ENCODE measurements at places on chromosomes 3 and 15.

DNA sequence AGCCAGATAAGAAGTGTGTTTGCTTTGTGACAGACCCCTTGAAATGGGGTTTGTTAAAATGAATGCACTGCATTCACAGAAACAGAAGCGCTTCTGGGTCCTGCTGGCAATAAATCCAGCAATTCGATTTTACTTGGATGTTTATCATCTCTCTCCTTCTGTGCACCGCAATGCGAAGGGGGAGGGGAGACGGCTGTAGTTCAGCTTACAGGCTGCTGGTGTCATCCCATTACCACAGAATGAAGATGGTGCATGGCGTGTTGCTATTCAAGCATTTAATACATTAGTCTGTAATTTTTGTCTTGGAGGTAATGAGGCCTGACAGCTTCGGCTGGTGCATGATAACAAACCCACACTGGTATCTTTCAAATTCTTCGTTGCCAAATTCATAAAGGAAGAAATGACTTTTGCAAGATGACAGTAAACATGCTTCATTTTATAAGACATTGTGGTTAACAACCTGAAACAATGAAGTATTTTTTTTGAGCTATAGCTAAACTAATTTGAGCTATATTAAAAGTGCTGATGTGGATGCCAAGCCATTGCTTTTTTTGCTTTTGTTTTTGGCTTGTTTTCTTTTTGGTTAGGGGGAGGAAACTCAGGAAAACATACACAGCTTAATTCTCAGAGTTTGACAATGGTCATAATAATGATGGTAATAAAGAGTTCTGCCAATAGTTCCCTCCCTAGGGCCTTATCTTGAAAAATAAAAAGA, 418.3 kb downstream of the OTOL1 start:
- no peak for DNase-seq

GRCh38 chr3:174102866-174103265, 705.3 kb downstream of the NLGN1 start:
- no peak for DNase-seq

DNA sequence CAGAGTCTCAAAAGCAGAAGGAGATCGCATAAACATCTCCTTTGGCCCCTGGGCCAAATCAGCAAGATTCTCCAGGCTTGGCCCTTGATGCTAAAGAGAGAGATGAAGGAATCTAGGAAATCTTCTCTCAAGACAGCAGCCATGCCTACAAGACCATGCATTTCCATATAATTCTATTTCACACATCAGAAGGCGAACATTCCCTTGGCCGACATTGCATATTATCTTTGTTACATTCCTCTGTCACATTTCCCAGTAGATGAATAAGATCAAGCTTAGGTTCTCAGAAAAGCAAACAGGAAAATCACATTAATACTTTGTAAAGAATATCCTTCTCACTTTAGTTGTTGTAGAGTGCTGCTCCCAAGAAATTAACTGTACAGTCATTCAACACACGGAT, 21.3 kb downstream of the GASK1A start:
- DNase-seq = no peak

DNA sequence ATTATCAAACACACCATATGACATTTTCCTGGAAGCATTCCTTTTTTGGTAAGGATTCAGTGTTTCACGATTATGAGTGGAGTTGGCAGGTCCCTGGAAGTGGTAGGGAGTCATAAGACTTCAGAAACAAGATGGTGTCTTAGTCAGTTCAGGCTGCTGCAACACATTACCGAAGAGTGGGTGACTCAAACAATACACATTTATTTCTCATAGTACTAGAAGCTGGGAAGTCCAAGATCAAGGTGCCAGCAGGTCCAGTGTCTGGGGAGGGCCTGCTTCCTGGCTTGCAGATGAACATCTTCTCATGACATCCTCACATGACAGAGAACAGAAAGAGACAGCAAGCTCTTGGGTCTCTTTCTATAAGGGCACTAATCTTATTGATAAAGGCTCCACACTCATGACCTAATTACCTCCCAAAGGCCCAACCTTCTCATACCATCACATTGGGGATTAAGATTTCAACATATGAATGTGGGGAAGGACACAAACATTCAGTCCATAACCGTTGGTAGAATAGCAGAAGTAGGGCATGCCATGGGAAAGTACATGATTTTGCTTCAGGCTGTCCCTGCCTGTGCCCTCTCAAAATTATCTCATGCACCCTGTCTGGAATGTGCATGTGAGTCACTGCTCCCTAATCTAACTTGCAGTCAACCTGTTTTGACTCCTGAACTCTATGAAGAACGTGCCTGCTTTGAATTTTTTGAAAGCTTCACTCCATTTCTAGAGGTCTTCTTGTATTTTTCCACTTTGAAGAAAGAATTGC, 72.5 kb downstream of the GTPBP8 start:
- DNase-seq = peak; percentile 86

DNA sequence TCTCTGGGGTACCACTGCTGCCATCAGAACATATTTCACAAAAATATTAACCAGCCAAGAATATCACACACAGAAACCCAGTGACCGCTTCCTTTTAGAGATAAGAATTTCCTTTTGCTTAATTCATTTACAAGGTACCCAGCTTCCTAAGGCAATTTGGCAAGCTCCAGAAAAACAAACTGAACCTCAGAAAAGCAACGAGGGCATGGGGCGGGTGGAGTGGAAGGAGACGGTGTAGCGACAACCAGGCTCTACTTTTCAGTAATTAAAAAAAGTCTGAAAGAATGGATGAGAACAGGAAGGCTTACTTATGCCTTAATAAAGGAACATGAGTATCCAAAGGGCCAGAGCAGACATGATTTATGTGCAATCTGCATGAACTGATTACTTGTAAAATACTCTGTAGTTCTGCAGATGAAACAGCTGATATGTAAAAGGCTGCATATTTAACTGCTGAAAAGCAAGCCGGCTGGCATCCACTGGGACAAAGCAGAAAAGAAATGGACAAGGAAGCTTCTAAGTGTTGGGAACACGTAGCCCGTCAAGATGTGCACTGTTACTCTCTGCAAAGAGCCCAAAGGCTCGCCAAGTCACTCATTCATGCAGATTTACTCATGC, 18.6 kb downstream of the RFTN1 start:
- no peak for DNase-seq

DNA sequence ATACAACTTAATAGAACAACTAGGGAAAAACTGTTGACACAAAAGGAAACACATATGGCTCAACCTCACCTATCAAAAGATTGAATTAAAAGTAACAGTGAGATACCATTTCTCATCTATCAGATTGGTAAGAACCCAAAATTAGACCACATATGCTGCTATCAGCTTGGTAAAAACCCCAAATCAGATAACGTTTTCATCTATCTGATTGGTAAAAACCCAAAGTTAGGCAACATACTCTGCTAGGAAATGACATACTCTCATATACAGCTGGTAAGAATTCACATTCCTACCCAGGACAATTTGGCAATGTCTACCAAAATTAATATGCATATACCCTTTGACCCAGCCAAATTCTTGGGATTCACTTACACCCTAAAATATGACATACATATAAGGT, 26.3 kb downstream of the NRG4 start:
- no peak for DNase-seq

- no peak for DNase-seq
Observed at GRCh38 chr3:45841420-45841756, 531 bp downstream of the LZTFL1 start.

GRCh38 chr3:70488131-70488530, 175.7 kb upstream of the MDFIC2 start:
- no peak for DNase-seq

GRCh38 chr15:47439146-47440111, 277.9 kb upstream of the SEMA6D start:
- no peak for DNase-seq

- DNase-seq = no peak
Observed at GRCh38 chr3:71415681-71416122, 167.8 kb downstream of the FOXP1 start.

GRCh38 chr15:42819786-42820185, 82.9 kb upstream of the CDAN1 start:
- no peak for DNase-seq

GRCh38 chr3:127955728-127956127, 40.7 kb downstream of the KBTBD12 start:
- DNase-seq = no peak

DNA sequence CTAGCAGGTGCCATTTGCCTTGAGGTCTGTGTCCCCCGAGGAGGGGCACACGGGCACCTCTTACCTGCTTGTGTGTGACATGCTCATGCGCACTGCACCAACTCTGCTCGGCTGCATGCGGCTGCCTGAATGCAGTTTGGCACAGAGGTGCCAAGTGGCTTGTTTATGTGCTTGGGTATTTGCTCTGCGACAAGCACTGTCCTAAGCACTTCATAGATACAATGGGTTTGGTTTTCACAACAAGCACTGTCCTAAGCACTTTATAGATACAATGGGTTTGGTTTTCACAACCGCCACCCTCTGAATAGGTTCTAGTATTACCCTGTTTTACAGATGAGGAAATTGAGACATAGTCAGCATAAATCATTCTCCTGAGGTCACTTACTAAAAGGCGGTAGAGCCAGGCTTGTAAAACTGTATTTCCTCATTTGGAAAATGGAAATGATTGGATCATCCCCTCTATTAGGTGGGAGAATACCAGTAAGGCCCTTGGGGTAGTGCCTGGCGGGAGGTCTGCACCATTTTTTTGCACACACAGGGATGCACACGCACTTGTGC, 487 bp downstream of the ITIH4 start:
- DNase-seq = no peak

- DNase-seq = peak; percentile 88
Observed at GRCh38 chr3:58216496-58217195, 5.9 kb upstream of the DNASE1L3 start.

DNA sequence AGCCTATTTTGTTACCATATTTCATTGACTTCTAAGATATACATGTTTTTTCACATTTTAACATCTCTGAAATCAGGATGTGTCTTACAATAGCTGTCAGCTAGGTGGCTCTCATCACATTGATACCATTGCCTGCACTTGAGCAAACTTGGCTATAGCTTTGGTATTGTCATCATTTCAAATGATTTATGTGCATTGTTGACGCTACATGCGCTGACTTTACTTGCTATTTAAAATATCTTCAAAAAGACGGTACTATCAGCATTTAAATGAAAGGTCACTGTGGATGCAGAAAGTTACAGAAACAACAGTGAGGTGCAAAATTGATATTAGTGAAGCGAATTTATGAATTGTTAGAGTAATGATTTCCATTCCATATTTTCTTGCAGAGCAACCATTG, 54.0 kb upstream of the ABHD2 start:
- DNase-seq = no peak

DNA sequence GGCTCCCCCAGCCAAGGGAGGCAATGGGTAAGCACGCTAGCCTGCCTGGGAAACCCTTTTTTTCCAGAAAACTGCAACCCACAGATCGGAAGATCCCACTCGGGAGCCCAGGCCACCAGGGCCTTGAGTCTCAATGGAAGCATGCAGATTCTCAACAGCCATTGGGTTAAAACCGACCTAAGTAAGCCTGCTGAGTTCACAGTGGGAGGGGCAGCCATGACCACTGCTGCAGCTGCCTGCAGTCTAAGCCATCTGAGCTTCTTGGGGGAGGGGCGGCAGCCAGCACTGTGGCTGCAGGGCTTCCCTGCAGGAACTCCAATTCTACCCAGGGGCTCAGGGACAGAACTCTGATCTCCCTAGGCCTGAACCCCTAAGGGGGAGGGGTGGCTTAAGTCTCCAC, 82.0 kb downstream of the DPPA2 start:
- no peak for DNase-seq

DNA sequence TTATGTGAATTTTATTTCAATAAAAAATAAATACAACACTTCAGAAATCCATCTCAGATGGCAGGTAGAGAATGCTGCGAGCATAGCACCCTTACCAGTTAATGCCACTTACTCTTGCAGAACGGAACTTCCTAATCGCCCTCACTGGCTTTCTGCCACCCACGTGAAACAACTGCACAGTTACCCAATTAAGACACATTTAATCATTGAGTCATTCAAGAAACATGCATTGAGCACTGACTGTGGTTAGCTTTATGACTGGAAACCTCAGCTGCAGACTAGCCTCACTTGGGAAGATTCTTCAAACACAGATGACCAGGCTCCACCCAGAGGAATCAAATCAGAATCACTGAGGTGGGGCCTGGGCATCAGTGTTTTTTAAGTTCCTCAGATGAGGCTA, 5.6 kb upstream of the MFGE8 start:
- peak; percentile 97 for DNase-seq

DNA sequence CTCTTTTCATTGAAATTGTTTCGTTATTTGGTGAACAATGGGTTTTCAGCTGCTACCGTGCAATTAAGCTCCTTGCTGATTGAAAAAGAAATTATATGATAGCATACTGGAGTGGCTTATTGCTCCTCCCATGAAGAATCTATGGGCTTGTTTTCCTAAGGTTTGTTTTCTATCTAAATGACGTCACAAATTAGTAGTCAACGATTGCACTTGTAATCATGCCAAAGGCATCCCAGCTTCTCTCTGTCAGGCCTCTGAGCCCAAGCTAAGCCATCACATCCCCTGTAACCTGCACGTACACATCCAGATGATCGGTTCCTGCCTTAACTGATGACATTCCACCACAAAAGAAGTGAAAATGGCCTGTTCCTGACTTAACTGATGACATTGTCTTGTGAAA, 388.0 kb upstream of the LMCD1 start:
- DNase-seq = no peak

DNA sequence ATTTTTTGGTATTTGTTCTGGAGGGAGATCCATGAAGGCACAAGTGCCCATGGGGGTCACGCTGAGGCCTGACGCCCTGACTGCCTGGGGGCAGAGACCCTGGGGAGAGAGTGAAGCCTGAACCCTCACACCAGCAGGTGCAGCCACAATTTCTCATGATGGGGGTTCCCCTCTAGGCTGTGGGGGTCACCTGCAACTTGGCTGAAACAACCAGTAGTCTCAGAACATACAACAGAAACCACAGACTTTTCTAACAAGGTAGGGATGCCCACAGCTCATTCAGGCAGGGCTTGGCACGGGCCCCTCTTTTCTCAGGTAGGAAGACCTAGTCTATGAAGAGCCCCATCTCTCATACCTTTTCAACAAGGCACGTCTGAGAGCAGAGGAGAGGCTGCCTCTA, 245.1 kb downstream of the ADAMTS17 start:
- no peak for DNase-seq

DNA sequence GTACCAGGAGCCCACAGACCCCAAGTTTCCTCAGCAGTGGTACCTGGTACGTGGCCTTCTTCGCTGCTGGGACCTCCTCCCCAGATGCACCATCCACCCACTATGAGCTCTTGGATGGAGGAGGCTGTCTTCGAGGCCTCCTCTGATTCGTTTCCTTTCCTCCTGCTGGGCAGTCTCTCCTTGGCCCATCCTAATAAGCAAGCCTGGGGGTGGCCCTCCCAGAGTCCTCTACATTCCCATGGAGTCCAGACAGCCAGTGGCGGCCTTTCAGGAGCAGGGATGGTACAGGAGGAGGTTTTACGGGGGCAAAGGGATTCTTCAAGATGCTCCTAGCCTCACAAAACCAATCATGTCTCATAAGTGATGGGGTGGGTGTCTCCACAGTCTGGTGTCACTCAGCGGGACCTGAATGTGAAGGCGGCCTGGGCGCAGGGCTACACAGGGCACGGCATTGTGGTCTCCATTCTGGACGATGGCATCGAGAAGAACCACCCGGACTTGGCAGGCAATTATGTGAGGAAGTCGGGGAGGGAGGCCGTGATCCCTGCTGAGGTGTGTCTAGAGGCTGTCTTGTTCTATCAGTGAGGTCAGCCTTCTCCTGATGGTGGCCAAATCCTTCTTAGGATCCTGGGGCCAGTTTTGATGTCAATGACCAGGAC, 7.7 kb upstream of the FES start:
- no peak for DNase-seq

GRCh38 chr15:50190723-50191122, 8.7 kb downstream of the SLC27A2 start:
- no peak for DNase-seq

- no peak for DNase-seq
Observed at GRCh38 chr15:26806151-26806550, 33.3 kb upstream of the GABRB3 start.

GRCh38 chr3:13976469-13976868, 96.6 kb upstream of the WNT7A start:
- DNase-seq = no peak
